Prostate gland (tissue), 2 donors: ENCODE measurements at places on chromosomes 11 and 22. TPM values are rescaled to one million over a fixed set of nuclear protein-coding genes. Genes with fewer than 3 reads are reported as not detected.

Gene OR4A16
- not detected for total RNA-seq

Gene GUCY1A2
- 15.3 TPM for total RNA-seq

Gene OR52I1
- not detected for total RNA-seq

Gene UBQLNL
- 0.68 TPM for total RNA-seq

Gene SLC35F2
- 41.9 TPM for total RNA-seq

Gene BTG4
- total RNA-seq: 3.3 TPM

Gene NAALAD2
- total RNA-seq: 0.27 TPM

Gene ACCS
- total RNA-seq: 31.8 TPM

Gene OR6T1
- total RNA-seq: not detected

Gene RTN4RL2
- total RNA-seq: 2.0 TPM

Gene OVOL1
- 2.7 TPM for total RNA-seq

Gene APOBEC3F
- total RNA-seq: 4.4 TPM

Gene PGA5
- total RNA-seq: not detected

Gene HTR3B
- total RNA-seq: not detected

Gene CWC15
- 33.6 TPM for total RNA-seq

Gene IFITM10
- total RNA-seq: 2.6 TPM

Gene SLC43A3
- total RNA-seq: 39.8 TPM

Gene TMEM41B
- total RNA-seq: 29.9 TPM

Gene GRIA4
- total RNA-seq: not detected

Gene SVIP
- 23.5 TPM for total RNA-seq

Gene TMPRSS4
- total RNA-seq: 6.4 TPM

Gene MMP27
- total RNA-seq: not detected

Gene APOL3
- total RNA-seq: 18.8 TPM

Gene ZP1
- total RNA-seq: 0.68 TPM

Gene PACS1
- total RNA-seq: 107 TPM

Gene CDC42BPG
- total RNA-seq: 17.2 TPM

Gene LRRC74B
- total RNA-seq: not detected

Gene OSM
- not detected for total RNA-seq

Gene BRSK2
- total RNA-seq: 0.96 TPM

Gene MOB2
- total RNA-seq: 46.5 TPM

Gene MS4A4A
- 2.1 TPM for total RNA-seq

Gene GGTLC3
- 2.3 TPM for total RNA-seq

Gene ALG9
- 26.5 TPM for total RNA-seq

Gene TRIM77
- not detected for total RNA-seq

Gene SLCO2B1
- total RNA-seq: 32.0 TPM

Gene RIC3
- total RNA-seq: 25.0 TPM

Gene TRPC6
- 1.1 TPM for total RNA-seq

Gene UCP3
- total RNA-seq: 6.8 TPM

Gene SYT7
- 114 TPM for total RNA-seq

Gene MUC5AC
- 0.45 TPM for total RNA-seq

Gene NEFH
- total RNA-seq: 149 TPM

Gene HBB
- 15.7 TPM for total RNA-seq

Gene TMEM151A
- total RNA-seq: 0.50 TPM

Gene BATF2
- 1.5 TPM for total RNA-seq

Gene ART1
- not detected for total RNA-seq

Gene CSRP3
- total RNA-seq: 2.7 TPM

Gene GAL3ST1
- total RNA-seq: 1.1 TPM

Gene CRYAB
- 80.1 TPM for total RNA-seq

Gene TTC38
- 115 TPM for total RNA-seq

Gene PLA2G3
- total RNA-seq: 0.23 TPM

Gene NARS2
- total RNA-seq: 25.2 TPM

Gene FJX1
- total RNA-seq: 10.8 TPM

Gene OR2AG2
- total RNA-seq: 0.55 TPM

Gene GRAP2
- total RNA-seq: 0.91 TPM

Gene PHOX2A
- 0.40 TPM for total RNA-seq

Gene CYB5R2
- 52.5 TPM for total RNA-seq

Gene CATSPERZ
- 44.3 TPM for total RNA-seq
